NCI-H187 (cell line): ENCODE measurements at places on chromosomes 13 and 19.

GRCh38 chr19:49224879-49225278, 67.3 kb downstream of the TRPM4 start:
- DNase-seq: peak; percentile 59

DNA sequence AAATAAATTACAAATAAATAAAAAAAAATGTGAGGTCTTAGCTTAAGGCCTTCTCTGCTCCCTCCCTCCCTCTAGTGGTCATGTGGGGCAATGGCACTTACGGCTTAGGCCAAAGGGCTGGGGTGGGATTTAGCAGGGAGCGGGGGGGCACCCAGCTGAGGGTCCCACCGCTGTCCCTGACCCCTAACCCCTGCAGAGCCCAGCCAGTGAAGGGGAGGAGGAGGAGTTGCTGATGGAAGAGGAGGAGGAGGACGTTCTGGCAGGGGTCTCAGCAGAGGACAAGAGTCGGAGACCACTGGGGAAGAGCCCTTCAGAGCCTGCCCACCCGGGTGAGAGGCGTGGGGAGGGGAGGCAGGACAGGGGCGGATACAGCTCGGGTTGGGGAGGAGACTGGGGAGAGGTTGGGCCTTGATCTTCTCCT, 9.3 kb downstream of the MPND start:
- DNase-seq: no peak

DNA sequence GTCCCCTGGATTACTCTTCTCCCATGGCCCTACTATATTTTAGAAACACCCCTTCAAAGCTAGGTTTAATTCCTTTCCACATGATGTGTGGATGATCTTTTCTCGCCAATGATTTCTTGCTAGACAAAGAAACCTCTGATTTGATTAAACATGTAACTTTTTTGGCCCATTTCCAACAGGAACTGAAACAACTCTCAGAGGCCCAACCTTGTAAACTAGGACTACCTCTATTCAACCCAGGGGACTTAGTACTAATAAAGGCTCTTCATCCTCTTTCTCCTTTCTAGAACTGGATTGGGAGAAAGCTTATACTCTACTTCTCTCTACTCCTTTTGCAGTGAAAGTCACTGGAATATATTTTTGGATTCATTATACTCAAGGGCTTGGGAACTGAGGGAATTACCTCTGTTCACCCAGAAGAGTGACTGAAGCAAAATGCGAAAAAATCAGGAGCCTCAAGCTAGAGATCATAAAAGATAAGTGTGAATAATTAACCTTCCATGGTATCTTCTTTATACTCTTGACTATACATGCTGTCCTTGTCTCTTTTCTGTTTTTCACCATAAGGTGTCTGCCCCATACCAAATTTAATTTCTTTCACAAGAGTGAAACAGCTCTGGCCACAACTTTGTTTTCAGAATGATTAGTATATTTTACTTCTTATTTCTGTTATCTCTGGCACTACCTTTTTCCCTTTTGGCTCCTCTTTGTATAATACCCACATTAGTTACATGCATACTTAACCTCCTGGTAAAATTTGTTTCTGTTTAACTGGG, 977.6 kb downstream of the SLITRK5 start:
- DNase-seq: no peak

- DNase-seq: no peak
Measured at GRCh38 chr19:19597809-19598306, 20.6 kb downstream of the PBX4 start.

- DNase-seq: no peak
Measured at GRCh38 chr19:3982701-3983541, 2.3 kb downstream of the EEF2 start.

DNA sequence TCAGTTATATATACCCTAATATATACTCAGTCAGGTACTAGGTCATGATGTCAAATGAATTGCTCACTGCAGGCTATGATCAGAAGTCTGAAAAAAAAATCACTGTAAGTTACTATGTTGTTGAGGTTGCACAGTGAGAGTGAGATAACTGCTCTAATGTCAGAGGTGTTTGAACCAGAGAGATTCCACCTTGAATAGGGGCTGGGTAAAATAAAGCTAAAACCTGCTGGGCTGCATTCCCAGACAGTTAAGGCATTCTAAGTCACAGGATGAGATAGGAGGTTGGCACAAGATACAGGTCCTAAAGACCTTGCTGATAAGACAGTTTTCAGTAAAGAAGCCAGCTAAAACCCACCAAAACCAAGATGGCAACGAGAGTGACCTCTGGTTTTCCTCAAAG, 10.2 kb downstream of the EPSTI1 start:
- DNase-seq: no peak

- DNase-seq: no peak
Measured at GRCh38 chr13:39577838-39578491, 25.0 kb downstream of the LHFPL6 start.

DNA sequence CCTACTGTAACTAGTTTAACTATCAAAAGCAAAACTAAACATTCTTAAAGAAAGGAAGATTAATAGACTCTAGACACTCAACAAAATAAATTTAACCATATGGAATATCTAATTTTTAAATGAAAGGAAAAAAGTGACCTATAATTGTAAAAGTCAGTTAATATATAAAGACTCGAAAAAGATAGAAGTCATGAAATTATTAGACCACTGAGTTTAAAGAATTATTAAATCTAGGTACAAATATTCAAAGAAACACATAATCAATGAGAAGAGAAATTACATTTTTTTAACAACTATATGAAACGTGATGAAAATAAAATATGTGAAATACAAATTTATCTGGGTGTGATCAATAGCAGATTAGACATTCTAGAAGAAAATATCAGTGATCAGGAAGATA, 706.8 kb upstream of the PCDH20 start:
- no peak for DNase-seq

DNA sequence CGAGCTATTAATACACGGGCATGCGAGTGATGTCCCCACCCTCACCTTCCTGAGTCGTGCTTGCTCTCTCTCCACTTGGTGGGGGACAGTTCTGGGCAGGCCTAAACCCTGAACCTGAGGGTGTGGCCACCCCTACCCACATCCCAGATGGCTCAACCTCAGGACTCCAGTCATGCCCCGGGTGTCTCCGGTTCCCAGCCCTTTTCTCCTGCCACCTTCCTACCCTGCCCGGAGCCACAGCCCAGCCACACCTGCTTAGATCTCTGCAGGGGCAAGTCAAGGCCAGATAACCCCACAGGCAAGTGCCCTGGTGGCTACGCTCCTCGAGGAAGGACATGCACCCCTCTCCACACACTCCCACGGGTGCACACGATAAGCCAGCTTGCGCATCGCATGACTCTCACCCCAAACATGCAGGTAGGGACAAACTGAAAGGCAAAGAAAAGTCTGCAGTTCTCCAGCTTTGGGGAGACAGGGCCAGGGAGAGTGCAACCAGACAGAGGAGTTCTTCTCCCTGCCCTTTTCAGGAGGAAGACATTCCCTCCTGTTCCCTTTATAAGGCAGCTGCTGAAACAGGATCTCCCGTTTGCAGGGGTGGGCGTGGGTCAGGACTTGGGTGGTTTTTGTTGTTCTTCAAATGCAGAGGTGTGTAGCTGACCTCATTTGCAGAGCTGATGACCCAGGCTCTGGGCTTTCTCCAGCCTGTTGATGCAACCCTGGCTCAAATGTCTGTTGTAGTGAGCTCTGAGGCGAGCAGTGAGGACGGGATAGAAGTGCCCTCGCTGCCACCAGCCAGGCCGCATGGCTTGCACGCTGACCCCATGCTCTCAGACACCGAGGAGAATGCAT, 88.6 kb downstream of the DPF1 start:
- no peak for DNase-seq

- no peak for DNase-seq
Measured at GRCh38 chr13:20923272-20923671, 20.7 kb upstream of the XPO4 start.

DNA sequence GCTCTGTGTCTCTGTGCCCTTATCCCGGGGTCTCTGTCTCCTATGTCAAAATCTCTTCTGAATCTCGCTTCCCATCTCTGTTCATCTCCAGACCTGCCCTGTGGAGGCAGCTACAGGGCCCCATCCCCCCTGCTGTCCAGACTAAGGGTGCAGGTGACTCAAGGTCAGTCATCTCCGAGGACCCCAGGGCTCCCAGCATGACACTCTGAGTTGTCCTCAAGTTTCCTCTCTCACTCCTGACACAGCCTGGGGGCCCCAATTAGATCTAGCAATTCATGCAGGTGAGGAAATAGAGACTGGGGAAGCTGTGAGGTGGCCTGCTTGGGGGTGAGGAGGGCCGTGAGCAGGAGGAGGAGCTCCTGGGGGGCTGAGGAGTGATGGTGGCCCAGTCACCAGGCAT, 2.1 kb upstream of the CNFN start:
- no peak for DNase-seq

- no peak for DNase-seq
Measured at GRCh38 chr13:26864576-26864975, 104.0 kb upstream of the GPR12 start.

- no peak for DNase-seq
Measured at GRCh38 chr13:20993661-20994440, 67.5 kb downstream of the LATS2 start.

DNA sequence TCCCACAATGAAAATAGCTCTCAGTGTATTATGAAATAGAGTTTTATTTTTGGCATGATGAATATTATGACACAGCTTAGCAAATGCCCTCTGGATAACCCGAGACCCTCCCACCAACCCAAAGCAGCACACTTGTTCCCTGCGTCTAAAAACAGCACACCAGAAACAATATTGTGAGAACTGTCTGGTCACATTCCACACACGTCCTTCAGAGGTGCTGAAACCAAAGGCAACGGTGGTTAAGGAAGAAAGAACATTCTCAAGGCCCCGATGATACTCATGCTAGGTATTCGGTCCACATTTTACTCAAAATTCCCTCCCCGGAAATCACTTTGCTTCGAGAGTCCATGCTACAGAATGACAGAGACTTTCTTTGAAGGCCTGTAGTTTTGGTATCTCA, 156.7 kb downstream of the SLC7A1 start:
- no peak for DNase-seq

DNA sequence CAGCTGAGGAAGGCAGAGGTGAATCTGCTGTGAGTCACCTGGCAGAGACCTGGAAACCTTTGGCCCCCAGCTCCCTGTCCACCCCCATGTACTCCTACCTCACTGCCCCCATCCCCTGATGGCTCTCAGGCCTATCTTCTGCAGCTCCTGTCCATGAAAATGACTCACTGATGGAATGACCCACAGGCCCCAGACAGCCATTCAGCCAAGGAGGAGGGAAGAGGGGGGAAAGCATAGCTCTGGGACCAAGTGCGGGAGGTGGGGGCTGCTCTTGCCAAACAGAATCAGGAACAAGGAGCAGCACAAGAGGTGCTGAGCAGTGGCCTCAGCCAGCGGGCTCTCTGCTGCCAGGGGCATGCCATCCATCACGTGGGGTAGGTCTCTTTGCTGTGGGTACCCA, 111.4 kb upstream of the C1QTNF9B start:
- no peak for DNase-seq

DNA sequence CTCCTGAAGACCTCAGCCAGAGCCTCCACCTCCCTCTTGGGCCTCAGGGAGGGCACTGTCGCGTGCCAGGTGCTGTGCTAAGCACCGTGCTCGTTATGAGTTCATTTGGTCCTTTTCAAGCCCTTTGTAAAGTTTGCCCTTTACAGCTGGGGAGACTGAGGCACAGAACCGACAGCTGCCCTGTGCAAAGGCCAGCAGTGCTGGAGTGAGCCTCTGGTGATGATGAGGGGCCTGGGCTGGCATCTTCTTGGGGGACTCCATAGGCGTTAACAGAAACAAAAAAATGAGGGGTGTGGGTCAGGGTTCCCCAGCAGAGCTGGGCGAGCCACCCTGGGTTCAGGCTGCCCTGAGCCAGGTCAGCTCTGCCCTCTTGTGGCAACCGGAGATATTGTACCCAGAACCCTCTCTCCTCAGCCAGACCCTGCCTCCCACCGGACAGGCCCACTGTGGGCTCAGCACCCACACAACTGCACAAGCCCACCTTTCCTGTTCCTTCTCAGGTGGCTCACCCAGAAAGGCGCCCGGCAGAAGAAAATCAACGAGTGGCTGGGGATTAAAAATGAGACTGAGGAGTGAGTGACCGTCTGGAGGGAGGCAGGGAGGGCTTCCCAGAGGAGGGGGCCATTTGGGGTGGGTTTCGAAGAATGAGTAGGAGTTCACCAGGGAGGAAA, 5.5 kb upstream of the IFI30 start:
- no peak for DNase-seq

DNA sequence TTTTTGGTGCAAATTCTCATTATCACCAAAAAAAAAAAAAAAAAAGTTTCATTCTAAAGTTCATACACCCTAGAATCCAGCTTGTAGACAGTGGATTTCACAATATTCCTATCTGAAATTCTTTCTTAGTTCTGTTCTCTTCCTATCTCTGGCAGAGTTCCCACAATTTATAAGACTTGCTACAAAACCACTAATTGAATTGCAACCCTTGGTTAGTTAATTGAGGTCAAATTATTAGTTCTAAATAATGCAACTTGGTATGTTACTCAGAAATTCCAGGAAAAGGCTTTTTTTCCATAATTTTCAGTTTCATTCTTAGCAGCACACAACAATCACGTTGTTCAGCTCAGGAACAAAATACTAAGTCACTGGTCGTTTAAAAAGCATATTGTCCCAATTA, 58.5 kb downstream of the SPATA13 start:
- DNase-seq: no peak

GRCh38 chr13:29583073-29583785, 12.3 kb downstream of the SLC7A1 start:
- DNase-seq: no peak

DNA sequence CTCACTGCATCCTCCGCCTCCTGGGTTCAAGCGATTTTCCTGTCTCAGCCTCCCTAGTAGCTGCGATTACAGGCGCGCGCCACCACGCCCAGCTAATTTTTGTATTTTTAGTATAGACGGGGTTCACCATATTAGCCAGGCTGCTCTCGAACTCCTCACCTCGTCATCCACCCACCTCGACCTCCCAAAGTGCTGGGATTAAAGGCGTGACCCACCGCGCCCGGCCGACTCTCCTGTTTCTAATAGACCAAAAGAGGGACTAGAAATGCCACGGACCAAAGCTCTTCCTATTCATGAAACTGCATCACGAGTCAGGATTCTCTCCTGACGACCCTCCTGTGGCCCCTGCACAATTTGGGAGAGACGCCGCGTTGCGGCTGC, 563 bp downstream of the ZNF43 start:
- DNase-seq: no peak

GRCh38 chr13:103140001-103140671, 73.9 kb upstream of the SLC10A2 start:
- no peak for DNase-seq

- DNase-seq: no peak
Measured at GRCh38 chr19:4015705-4016402, 8.3 kb downstream of the PIAS4 start.

GRCh38 chr13:51938454-51938853, 72.8 kb downstream of the ATP7B start:
- DNase-seq: no peak

GRCh38 chr13:32080328-32080744, 48.8 kb downstream of the FRY start:
- no peak for DNase-seq

GRCh38 chr13:30300596-30300995, 6.8 kb downstream of the KATNAL1 start:
- DNase-seq: no peak

- DNase-seq: no peak
Measured at GRCh38 chr19:13020002-13020414, 24.7 kb downstream of the NFIX start.
